Lower lobe of right lung (tissue), 2 donors: ENCODE measurements at places on chromosomes 3 and 15. TPM values are rescaled to one million over a fixed set of nuclear protein-coding genes. Genes with fewer than 3 reads are reported as not detected.

DNA sequence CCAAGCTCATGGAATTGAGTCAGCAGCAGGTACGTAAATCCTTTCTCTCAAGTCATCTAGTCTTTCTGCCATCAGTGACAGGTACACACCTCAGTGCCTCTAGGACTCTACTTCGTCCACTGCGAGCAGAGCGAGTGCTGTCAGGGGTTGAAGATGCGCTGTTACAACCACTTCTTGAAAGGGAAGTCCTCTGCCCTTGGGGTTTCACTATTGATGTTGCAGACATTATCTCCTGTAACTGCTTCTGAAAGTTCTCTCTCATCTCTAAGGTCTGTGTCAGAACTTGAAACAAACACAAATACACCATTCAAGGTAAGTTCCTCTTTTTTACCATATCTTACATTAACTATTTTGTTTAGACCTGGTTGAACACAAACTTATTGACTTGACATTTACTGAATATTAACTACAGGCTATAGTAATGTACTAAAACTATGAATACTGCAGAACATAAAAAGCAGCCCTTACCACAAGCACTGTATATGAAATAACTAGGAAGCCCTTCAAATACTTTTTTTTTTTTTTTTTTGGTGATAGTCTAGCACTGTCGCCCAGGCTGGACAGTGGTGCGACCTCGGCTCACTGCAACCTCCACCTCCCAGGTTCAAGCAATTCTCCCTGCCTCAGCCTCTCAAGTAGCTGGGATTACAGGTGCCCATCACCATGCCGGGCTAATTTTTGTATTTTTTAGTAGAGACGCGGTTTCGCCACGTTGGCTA lies 41.5 kb downstream of the TOPBP1 start:
- DNase-seq = no peak

DNA sequence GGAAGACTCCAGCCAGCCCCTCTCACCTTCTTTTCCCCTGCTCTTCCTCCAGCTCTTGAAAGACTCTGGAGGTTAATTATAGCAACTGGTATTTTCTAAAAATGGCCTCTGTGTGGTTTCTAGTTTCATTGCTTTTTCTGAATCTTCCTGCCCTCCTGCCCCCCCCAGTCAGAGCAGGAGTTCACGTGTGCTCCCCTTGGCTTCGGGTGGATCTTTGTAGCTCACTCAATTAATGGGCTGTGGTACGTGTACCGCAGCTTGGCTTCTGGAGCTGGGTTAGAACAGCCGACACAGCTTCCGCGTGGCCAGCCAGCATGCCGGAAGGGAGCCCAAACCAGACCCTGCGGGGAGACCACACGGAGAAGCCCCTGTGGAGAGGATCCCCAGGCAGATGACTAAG lies 31.5 kb downstream of the TM2D3 start:
- no peak for DNase-seq

DNA sequence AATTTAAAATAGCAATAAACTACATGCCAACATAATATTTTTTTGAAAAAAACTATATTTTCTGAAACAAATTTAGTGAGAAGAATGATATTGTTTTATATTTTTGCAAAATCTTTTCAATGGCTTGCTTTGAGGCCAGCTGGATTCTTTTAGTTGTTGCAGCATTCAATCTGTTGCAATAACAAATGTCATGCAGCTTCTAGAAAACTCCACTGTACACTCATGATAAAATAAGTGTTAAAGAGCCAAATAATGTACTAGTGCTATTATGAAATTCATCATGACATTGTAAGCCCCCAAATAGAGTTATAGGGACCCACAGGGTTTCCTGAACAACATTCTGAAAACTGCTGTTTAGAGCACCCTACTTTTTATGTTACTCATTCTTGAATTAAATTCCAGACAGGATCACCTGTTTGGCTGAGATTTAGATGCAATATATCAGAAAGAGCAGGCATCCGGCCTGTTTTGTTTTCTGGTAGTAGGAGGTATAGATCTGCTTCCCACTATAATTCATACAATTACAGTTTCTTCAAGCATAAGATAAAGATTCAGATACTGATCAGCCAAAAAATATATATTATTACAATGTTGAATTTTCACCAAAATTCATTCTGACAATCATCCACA lies 703.0 kb upstream of the ZNF385D start:
- no peak for DNase-seq

- DNase-seq = peak; percentile 99
Observed at GRCh38 chr3:131361464-131362421, 19.8 kb upstream of the NUDT16 start.

- DNase-seq = no peak
Observed at GRCh38 chr15:74978503-74978902, 16.9 kb upstream of the SCAMP5 start.

- DNase-seq = no peak
Observed at GRCh38 chr3:107555359-107555758, 32.6 kb downstream of the BBX start.

GRCh38 chr3:187957165-187957581 lies 196.8 kb upstream of the LPP start:
- DNase-seq = no peak

DNA sequence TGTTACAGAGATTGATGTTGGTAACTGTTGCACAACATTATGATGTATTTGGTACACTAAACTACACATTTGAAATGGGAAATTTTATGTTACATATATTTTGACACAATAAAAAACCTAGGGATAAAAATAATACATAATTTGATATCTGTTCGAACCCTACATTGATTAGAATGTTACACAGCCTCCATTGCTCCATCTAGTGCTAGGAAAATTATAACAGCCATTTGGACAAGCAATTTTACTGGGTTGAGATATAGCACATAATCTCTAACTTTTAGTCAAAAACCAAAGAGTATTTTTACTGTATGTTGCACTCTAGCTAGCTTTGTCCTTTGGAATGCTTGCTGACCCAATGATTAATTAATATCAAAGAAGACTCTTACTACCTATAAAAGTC lies 108.1 kb downstream of the LSAMP start:
- DNase-seq = no peak

GRCh38 chr3:141082064-141082463 lies 30.9 kb downstream of the SPSB4 start:
- DNase-seq = no peak

Gene EPHB3
- total RNA-seq = 4.9 TPM

Gene PCSK6
- 12.3 TPM for total RNA-seq

Gene PLA1A
- total RNA-seq = 13.1 TPM
